ENCODE measurements at places on chromosomes 3 and 15.

- DNase-seq = no peak
Measured at GRCh38 chr15:67164811-67165253, 89.6 kb downstream of the AAGAB start.

GRCh38 chr15:72285927-72286516 is 13.7 kb upstream of the PARP6 start:
- DNase-seq = peak; percentile 38

DNA sequence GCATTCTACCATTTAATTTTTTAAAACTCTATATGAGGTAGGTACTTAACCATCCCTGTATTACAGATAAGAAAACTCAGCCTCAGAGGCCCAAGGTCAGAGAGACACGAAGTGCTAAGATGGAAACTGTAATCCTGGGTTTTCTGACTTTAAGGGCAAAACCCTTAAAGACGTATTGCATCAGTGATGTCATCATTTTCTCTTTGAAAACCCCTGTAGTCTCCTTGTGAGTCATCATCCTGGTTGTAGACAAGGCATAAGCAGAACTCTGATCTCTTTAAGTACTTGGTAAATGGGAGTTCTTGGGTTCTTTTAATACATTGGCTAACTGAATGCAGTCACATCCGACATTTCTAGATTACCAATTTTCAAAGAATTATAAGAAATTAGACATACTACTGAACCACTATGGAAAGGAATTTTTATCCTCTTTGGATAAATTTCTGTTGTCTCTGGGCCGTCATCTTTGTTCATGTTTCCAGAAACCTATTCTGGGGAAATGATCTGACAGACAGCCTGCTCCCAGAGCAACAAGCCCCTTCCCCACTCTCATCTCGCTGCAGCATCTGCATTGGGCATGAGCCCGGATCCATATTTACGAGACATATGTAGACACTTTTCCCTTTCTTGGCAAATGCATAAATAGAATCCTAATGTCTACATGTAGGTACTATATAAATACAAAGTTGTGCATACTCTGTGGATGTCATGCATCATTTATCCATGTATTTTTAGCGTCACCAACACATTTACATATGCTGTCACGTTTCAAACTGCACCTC is 48.7 kb upstream of the MDFIC2 start:
- DNase-seq = no peak

- DNase-seq = no peak
Measured at GRCh38 chr15:43250785-43251184, 15.9 kb downstream of the TGM5 start.

DNA sequence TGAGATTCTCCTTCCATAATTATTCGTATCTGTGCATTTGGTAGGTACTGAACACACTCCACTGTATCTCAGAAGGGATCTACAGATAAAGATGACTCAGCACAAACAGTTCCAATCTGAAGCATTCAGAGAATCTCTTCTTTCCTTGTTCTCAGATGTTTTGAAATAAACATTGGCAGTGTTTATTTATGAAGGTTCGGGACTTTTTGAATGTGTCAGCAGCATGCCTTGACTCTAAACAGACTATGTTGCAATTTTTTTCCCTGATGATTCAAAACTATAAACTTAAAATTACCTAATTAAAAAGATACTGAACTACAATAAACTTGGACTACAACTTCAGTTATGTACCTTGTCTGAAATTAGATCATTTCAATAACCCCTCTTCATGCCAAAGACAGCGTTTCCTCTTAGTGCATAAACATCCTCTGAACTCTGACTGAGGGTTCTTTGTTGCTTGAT is 612.9 kb upstream of the TBL1XR1 start:
- DNase-seq = no peak

GRCh38 chr3:141087778-141088130 is 36.6 kb downstream of the SPSB4 start:
- DNase-seq = no peak

GRCh38 chr15:68730471-68730919 is 90.2 kb downstream of the ANP32A start:
- no peak for DNase-seq

GRCh38 chr3:193240850-193241706 is at the start of gene PLAAT1:
PLAAT1 (plus strand) TSS chr3:193241222; CDS start chr3:193255651, 14,429 bp downstream.
- DNase-seq = no peak

GRCh38 chr3:48345946-48346572 is 12.6 kb upstream of the SPINK8 start:
- no peak for DNase-seq

DNA sequence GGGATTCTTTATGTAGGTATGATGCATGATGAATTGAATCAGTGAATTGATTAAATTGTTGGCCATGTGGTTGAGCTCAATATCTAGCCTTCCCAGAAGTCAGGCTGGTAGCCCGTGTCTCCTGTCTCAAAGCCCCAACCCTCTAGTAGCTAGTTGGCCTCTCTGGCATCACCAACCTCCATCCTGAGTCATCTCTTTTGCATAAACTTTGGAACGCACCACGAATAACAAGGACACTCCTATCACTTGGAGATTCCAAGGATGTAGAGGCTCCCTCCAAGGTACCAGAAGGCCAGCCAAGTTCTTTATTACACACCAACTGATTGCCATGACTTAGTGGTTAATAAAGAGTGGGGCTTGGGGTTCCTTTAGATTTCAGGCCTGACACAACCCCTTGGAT is 148.4 kb downstream of the APBA2 start:
- no peak for DNase-seq

DNA sequence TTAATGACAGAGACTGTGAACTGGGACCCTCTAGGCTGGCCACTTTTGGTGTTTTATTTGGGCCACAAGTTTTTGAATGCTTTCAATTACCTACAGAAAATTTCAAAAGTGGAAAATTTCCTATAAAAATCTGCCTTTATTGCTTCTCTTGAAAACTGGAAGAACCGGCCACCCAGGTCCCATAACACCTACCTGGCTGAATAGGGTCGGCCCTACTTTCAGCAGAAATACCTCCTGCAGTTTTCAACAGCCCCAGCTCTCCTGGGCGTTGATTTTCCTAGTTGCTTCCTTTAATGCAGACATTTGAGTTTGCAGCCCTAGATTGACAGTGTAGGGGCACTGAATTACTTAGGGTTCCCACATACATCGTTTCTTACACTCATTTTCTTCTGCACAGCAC is 719 bp upstream of the SRPRB start:
- no peak for DNase-seq

DNA sequence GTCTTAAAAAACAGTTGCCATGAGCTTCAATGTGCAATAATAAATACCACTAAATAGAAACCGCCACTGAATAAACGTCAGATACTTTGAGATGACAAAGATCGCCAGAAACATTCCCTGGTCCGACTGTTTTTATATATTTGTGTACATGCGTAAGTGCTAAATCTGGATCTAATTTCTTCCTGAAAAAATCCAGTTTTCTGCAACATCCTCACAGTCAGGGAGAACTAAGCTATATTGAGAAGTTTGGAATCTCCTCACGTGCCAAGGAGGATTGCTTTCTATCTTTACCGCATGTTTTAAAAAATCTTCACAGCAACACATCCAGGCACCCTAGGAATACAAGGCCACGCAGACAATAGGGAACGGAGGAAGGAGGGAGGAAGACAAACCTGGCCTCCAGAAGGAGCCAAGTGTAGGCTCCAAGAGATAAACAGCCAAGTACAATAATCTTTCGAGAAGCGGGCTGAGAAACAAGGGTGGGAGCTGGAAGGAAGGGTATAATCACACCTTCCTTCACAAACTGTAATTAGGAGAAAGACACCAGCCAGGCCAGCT is 5.7 kb downstream of the VGLL4 start:
- no peak for DNase-seq

- DNase-seq = no peak
Measured at GRCh38 chr15:70672081-70672480, 91.3 kb downstream of the UACA start.

DNA sequence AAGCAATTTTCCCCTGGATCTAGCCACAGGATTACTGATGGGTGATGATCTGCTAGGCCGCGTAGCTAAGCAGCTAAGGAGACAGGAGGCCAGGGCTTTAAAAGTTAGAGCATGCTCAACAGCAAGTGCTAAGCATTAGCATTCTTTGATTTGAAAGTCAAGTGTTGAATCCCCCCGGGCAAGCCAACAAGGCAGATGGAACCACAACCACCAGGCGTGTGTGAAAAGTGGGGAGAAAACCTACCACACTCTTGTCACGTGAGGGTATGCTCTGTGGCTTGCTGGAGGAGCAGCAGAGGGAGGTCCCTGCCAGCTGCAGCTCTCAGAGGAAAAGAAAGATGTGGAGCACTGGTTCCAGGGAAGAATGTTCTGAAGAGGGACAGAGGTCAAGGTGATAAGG is 20.9 kb downstream of the SLC51A start:
- no peak for DNase-seq

DNA sequence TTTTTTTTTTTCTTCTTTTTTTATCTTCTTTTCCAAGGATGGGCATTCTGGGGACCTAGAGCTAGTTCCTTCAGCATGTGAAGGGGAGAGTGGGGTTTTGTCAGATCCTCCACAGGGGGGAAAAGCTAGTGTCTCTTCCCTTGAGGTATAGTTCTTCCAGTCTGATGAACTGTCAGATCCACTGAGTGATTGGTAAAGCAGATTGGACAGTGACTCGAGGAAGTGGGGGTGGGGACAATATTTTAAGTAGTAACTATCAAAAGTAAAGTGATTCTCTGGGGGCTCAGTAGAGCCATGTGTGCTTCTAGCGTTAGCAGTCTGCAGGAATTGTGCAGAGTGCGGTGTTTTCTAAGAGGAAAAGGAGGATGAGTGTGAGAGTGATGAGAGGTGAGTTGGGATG is 62.0 kb upstream of the TRIM71 start:
- DNase-seq = no peak

GRCh38 chr3:18201315-18201714 is 223.8 kb downstream of the SATB1 start:
- DNase-seq = no peak

DNA sequence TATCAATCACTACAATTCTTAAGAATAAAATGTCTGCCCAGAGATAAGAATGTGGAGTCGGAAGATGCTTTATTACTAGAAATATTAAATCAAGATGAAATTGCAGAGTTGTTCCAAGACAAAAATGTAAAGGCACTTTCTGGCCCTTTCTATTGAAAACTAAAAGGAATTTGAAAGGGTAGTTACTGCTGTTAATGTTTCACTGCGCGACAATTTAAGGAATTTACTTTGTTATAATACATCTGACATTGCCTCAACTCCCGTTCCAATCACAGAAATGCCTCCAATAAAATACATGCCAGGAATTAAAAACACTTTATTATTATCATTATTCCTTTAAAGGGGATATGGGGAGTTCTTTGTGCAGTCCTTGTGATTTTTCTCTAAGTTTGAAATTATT is 26.4 kb downstream of the RSL24D1 start:
- no peak for DNase-seq

GRCh38 chr15:61003437-61004218 is 225.5 kb downstream of the RORA start:
- DNase-seq = no peak

DNA sequence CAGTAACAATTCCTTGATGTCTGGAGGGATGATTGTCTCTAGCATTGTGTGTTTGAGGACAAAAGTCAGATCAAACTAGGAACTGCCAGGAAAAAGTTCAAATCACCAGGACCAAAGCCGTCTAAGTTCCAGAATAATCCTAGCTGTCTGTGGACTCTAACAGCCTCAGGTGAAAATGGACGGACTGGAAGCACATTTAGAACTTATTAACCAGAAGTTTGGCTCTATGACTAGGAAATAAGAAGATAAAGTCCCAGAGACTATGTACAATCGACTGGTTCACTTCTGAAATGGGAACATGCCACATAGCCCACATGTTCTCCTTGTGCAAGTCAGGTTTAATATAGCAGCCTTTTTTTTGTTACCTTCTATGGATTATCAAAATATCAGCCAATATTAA is 50.6 kb upstream of the SGO1 start:
- DNase-seq = no peak

DNA sequence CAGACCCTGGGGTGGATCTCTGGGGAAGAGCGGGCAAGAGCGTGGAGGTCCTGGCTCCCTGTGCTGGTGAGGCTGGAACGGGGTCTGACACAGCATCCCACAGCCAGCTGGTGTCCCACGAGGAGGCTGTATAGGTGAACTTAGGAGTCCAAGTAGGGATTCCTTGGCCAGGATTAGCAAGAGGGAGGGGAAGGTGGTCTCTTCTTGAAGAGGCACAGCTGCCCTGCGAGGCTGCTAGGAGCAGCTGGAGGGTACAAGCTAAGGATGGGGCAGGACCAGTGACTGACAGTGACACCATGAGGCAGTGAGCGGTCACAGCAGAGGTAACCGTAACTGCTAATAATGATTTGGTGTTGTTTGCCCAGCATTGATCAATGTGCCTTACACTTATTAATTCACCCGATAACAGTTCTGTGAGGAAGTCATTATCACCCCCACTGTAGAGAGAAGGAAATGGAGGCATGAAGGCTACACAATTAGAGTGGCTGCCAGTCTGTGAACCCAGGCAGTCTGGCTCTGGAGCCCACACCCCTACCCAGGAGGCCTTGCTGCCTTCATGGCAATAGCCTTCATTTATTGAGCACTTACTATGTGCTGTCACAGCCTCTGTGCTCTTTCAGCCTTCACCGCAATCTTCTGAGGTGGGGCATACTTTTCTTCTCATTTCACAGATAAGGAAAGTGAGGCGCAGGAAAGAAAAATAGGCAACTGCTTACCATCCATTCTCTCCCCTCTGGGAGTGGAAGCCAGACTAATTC is 59.4 kb downstream of the TMEM44 start:
- DNase-seq = no peak

DNA sequence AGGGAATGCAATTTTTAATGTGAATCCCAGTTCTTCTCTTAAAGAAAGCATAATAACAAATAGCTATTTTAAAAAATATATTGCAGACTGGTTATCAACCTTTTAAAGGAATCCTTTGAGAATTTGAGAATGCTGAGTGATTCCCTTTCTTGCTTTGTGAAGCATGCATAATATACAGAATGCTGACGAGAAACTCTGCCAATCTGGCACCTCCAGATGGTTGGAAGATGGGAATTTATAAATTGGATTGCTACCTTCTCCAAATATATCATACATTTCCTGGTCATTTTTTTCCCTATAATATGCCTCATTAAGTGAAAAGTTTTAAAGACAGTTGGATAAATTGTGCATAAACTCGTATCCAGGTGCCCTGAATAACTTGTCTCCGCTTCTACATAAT is 333.9 kb upstream of the ARPP21 start:
- no peak for DNase-seq

DNA sequence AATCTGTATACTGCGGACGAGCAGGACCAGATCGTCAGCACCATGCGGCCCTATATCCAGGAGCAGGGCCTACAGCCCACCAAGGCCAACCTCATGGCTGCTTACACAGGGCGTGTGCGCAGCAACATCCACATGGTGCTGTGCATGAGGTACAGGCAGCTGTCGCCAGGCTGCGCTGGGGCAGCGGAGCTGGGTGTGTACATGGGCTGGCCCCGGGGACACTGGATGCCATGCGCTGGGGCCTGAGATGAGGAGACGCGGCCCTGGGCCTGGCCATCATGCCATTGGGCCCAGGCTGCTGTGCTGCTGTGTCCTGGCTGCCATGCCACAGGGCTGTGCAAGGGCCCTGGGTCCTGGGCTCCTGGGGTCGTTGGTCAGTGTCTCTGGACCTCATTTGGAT is 61.5 kb downstream of the SEMA3G start:
- DNase-seq = no peak

GRCh38 chr15:57323806-57324589 is 52.3 kb upstream of the CGNL1 start:
- DNase-seq = no peak

GRCh38 chr3:186826976-186827857 is 15.3 kb upstream of the ADIPOQ start:
- peak; percentile 72 for DNase-seq

- no peak for DNase-seq
Measured at GRCh38 chr3:99774467-99774866, 43.2 kb upstream of the CMSS1 start.

GRCh38 chr3:168824107-168824506 is 728.4 kb upstream of the GOLIM4 start:
- no peak for DNase-seq
